ENCODE measurements at places on chromosomes 1 and 21.

DNA sequence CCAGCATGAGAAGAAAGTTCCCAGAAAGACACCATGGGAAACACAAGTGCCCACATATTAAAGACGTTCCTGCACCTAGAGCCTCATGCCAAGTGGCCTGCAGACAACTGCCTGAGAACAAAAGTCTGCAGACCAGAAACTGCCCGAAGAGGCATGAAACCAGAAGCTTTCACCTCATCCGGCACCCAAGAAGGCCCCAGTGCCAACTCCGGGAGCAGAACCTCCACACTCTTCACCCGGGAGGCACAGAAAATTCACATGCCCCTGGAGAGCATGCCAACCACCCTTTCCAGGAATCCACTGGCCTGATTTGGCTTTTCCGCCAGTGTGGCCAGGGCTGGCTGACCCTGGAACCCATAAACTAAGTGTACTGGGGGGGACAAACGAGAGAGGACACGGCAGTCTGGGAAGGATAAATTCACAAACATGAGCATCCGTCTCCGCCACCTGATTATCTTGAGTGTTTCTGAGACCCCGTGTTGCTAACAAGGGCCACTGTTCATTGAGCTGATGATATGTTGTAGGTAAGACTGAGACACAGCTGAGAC lies 6.8 kb downstream of the TFF2 start:
- no peak for DNase-seq
- H3K4me3 ChIP-seq: no peak overlapping the region
- no peaks in the 10 kb centered on the region for H3K36me3 ChIP-seq
- H3K27me3 ChIP-seq: no peaks in the 10 kb centered on the region

DNA sequence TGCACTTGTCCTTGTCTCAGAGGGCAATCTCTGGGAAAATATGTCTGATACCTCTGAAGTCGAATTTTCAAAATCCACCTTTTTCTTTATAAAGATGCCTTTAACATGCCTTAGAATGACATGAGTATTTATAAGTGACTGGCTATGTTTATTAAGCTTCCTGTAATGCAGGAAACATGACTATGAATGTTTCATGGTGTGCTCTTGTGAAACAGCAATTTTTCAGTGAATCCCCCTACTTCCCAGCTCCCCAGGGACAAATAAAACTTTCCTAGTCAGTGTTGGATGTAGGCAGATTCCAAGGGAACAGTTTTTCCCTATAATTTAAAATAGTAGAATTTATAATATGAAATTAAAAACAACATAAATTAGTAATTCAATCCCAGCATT lies 437.0 kb downstream of the LMO4 start:
- H3K4me1 ChIP-seq: no peaks in the 10 kb centered on the region
- no peaks in the 10 kb centered on the region for H3K36me3 ChIP-seq
- no peak for DNase-seq
- H3K27me3 ChIP-seq: no peaks in the 10 kb centered on the region
- H3K4me3 ChIP-seq: no peak overlapping the region
- no peak overlapping the region for H3K27ac ChIP-seq

DNA sequence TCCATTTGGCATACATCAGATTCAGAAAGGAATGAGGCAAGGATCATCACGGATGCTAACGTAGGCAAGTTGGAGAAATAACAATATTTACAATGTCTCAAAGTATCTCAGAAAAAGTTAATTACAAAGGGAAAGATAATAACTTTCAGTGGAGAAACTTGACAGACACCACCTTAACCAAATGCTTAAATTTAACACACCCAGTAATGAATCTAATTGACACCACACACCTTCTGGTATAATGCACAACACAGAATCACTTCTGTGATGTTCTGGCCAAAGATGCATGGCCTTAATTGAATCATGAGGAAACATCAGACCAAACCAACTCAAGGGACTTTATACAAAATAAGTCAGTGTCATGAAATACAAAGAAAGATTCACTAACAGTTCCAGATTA lies 23.1 kb downstream of the USP48 start:
- H3K27ac ChIP-seq: no peak overlapping the region
- no peaks in the 10 kb centered on the region for H3K27me3 ChIP-seq
- DNase-seq: no peak
- no peak overlapping the region for H3K4me3 ChIP-seq
- H3K4me1 ChIP-seq: no peaks in the 10 kb centered on the region

DNA sequence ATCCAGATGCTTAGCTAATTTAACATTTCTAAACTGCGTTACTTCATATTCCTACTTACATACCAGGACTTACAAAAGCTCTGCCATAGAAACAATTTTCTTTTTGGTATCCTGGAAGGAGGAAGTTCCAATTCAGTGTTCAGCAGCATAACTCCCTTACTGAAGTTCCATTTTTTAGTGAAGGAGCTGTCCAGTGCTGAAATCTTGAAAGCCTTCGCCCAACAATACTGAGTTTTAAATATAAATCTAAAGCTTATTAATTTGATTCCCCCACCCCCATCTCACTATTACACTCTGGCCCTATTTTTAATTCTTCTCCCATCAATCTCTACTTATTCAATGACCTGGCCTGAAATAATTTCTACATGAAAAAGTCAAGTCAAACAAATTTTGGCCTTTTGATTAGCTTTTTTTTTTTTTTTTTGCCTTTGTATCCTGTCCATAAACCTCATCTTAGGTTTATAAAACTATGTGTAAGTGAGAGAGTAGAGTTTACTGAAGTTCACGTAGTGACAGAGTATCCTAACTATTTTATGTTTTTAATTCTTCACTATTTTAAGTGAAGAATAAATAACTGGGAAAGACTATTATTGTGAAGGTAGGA lies 323.0 kb upstream of the PLD5 start:
- no peak for DNase-seq
- H3K4me3 ChIP-seq: no peak overlapping the region
- no peaks in the 10 kb centered on the region for H3K36me3 ChIP-seq
- H3K27ac ChIP-seq: no peak overlapping the region
- no peaks in the 10 kb centered on the region for H3K4me1 ChIP-seq

GRCh38 chr1:178408871-178409270 lies 87.9 kb downstream of the CLEC20A start:
- no peak overlapping the region for H3K27ac ChIP-seq
- no peaks in the 10 kb centered on the region for H3K36me3 ChIP-seq
- H3K4me1 ChIP-seq: no peaks in the 10 kb centered on the region
- no peak for DNase-seq

- H3K36me3 ChIP-seq: no peaks in the 10 kb centered on the region
- no peak overlapping the region for H3K27ac ChIP-seq
- H3K4me1 ChIP-seq: no peaks in the 10 kb centered on the region
- H3K4me3 ChIP-seq: no peak overlapping the region
- no peak for DNase-seq
These were observed 192.1 kb downstream of the SETD4 start for GRCh38 chr21:35868005-35868868.

DNA sequence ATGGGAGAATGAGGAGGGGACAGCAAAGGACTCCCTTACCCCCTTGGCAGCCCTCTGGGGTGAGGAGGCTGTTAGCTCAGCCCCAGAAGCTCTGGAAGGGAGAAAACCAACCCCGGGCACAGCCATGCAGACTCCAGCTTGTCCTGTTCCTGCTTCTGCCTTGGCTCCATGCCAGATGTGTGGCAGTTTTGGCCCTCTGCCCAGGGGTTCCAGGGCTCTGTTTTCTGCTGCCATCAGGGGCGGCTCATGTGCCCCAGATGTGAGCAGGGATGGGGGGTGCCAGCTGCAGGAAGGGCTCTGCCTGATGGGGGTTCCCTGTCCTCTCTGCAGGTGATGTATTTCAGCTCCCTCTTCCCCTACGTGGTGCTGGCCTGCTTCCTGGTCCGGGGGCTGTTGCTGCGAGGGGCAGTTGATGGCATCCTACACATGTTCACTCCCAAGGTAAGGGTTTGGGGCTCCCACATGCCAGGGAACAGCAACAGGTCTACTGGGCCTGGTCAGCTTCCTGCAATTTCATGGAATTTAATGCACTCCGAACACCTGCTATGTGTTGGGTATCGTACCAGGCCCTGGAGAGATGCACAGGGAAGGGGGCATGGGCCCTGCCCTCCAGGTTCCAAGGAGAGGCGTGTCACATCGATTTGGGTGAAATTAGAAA lies 26.1 kb downstream of the SLC6A17 start:
- no peak overlapping the region for H3K27ac ChIP-seq
- H3K36me3 ChIP-seq: no peaks in the 10 kb centered on the region

GRCh38 chr21:46455575-46456385 lies 2.9 kb upstream of the DIP2A start:
- DNase-seq: no peak
- H3K27ac ChIP-seq: no peak overlapping the region
- H3K4me1 ChIP-seq: no peaks in the 10 kb centered on the region
- H3K4me3 ChIP-seq: no peak overlapping the region

DNA sequence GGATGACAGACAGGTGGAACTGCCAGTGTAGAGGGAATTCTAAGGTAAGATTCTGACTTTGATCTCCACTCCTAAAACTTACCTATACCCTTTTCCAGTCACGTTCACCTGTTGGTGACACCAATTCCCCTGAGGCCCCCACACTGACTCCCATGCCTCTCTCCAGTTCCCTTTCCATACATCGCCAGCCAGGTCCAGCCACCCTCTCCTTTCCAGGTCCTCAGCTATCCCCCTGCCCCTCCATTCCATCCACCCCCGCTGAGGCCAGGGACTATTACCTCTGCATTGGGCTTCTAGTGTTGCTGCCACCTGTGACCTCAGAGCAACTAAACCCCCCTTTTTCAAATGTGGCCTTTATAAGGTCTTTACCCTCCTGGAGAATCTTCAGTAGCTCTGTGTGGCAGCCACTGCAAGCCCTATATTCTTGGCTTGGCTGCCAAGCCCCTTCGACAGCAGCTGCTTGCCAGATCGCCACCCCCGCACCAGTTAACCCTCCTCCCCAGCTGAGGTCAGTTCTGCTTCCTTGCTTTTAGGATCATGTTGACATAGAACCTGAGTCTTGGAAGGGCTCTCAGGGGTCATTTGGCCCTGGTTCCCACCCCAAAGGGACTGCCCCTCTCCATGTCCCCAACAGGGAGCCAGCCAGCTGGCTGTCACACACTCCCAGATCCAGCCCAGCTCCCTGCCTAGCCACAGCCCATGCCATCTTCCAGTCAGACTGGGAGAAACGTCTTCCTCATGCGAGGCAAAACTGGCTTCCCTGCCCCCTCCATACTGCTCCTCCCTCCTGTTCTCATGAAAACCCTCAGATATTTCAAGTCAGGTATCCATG lies 14.7 kb downstream of the CSF1 start:
- no peaks in the 10 kb centered on the region for H3K36me3 ChIP-seq
- H3K27me3 ChIP-seq: no peaks in the 10 kb centered on the region
- DNase-seq: no peak
- H3K27ac ChIP-seq: no peak overlapping the region
- 0 out of 2 replicates have a peak, but pooled peaks cover 2% of the 10 kb centered on the region for H3K4me1 ChIP-seq
- H3K4me3 ChIP-seq: no peak overlapping the region

- H3K27ac ChIP-seq: no peak overlapping the region
- H3K4me3 ChIP-seq: no peak overlapping the region
- H3K36me3 ChIP-seq: no peaks in the 10 kb centered on the region
- no peaks in the 10 kb centered on the region for H3K27me3 ChIP-seq
- no peak for DNase-seq
- H3K4me1 ChIP-seq: peaks cover 2% of the 10 kb centered on the region
These were observed 76.5 kb upstream of the FGGY start for GRCh38 chr1:59220356-59220755.

- H3K4me1 ChIP-seq: peaks cover 10% of the 10 kb centered on the region
- no peak overlapping the region for H3K4me3 ChIP-seq
- DNase-seq: peak; percentile 22
These were observed 1.4 kb downstream of the PEA15 start for GRCh38 chr1:160206421-160207117.

DNA sequence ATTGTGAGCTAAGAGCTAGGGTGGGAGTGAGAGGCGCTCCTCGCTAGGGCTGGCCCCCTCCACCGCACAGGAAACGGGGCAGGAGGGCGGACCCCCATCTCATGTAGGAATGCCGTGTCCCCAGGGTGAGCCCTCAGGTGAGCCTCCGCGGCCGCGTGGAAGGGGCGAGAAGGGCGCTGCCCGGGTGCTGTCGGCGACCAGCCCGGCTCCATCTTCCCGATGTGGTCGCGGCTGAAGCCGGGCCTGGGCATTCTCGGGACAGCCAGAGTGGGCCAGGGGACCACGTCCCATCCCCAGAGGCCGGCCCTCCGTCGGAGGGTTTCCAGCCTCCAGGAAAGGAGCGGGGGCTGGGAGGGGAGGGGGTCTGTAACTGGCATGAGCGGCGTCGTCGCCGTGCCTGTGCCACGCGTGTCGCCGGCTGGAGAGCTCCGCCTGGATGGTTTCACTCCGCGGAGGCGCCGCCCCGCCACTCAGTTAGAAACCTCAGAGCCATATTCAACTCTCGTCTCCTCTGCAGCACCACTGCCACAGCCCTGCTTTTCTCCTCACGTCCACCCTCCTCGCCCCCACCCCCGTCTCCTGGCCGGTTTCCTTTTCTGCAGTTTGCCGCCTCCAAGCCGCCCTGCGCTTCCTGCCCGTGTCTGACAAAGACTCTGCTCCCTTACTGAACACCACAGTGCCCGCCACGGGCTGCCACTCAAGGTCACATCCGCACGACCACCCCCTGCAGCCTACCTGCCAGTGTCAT lies at the start of gene TMEM269:
TMEM269 (plus strand) TSS at position 46 of the 748 bp plus-strand sequence. CDS start 4,903 bp downstream, outside the sequence.
- DNase-seq: no peak
- peaks cover 5% of the 10 kb centered on the region for H3K36me3 ChIP-seq
- no peak within 1 kb of the TSS for H3K27ac ChIP-seq

DNA sequence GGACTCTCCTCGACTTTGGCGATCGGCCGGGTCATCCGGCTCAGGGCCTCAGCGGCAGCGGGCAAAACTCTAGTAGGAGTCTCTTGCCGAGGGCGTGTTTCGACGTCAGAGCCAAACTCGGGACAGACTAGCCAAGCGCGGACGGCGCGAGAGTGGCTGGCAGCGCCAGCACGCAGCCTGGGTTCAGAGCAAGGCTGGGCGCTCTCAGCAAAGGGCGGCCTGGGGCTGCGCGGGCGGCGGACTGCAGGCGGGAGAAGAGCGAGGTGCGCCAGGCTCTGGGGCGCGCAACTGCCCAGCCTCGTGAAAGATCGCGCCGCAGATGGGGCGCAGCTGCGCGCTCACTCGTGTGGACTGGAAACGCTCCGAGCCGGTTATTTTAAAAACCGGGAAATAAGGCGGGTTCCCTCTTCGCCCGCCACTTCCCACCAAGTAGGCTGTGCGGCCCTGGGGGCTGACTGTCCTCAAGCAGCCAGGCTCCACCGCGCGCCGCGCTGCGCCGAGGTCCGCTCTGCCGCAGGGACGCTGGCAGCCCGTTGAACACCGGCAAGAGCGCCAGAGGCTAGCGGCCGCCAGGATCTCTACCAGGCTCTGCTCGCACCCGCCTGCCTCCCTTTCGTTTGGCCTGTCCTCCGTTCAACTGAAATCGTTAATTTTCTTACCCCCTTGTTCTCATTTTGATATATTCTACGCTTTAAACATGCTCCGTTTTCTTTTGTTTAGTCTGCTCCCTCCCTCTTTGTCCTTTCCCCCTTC lies 2.4 kb downstream of the ALX3 start:
- H3K27ac ChIP-seq: no peak overlapping the region
- no peaks in the 10 kb centered on the region for H3K36me3 ChIP-seq
- DNase-seq: no peak

Data from iPS DF 6.9 (cell line).